ENCODE measurements at places on chromosomes 11 and 22. TPM values are rescaled to one million over a fixed set of nuclear protein-coding genes. Genes with fewer than 3 reads are reported as not detected.
A peak's percentile ranks its signal among the peaks of the same experiment; 100 is the strongest.

DNA sequence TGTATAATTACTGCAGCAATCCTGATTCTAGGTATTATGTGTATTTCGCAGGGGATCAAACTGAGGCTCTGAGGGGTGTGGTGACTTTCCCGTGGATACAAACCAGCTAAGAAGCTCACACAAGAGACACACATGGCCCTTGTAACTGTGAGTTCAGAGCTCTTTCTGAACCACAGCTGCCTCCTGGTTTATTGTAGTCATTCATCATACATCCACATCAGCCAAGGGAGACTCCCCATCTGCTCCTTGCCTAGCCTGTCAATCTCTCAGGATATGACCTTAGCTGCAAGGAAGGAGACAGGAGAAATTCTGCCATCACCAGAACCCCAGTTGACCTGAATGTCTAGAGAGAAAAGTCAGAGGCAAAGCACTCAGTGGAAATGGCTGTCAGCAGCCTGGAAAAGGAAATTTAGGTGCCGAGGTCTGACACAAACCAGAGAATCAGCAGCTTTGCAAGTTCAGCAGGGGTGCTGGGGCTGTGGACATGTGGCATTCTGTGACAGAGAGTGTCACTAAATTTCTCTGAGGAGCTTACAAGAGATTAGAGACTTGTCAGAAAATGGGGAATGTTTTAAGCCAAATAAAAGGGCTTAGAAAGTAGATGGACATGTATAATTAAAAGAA is 209.5 kb downstream of the AASDHPPT start:
- H3K4me3 ChIP-seq: no peak overlapping the region
- H3K36me3 ChIP-seq: no peaks in the 10 kb centered on the region
- H3K27ac ChIP-seq: no peak overlapping the region
- H3K27me3 ChIP-seq: no peaks in the 10 kb centered on the region

GRCh38 chr11:69010964-69011623 is 2.0 kb downstream of the MRGPRF start:
- no peaks in the 10 kb centered on the region for H3K36me3 ChIP-seq
- DNase-seq: peak; percentile 36
- H3K4me1 ChIP-seq: peaks cover 41% of the 10 kb centered on the region
- no peak overlapping the region for H3K4me3 ChIP-seq
- H3K27me3 ChIP-seq: no peaks in the 10 kb centered on the region

GRCh38 chr11:74388678-74389327 is 9.4 kb downstream of the PGM2L1 start:
- no peak overlapping the region for H3K4me3 ChIP-seq
- peaks cover 2% of the 10 kb centered on the region for H3K4me1 ChIP-seq
- H3K36me3 ChIP-seq: no peaks in the 10 kb centered on the region
- no peaks in the 10 kb centered on the region for H3K27me3 ChIP-seq

DNA sequence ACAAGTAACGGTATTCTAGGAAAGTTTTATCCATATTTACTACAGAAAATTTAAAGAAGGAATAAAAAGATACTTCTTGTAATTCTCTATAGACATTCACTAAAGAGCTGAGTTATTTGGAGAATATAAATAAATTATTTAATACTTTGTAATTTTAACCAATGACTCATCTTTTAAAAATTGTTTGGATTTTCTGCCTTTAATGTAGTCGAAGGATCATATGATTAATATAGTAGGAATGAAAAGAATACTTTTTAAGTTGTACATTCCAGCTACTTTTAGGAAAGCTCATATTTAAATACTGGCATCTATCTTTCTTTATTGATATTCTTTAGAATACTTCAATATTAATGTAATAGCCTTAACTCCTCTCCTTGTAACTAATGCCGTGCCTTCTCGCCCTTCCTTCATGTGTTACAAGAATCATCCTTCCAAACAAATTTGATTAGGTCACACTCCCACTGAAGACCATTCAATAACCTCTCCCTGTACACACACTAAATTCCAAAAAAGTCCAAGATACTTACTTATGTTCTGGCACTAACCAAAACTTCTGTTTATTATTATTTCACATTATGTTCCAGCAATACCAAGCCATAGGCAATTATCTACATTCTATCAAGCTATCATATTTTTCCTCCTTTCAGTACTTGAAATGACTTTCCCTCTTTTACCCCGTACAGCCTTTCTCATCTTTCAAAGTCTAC is 501.9 kb downstream of the CNTN5 start:
- no peaks in the 10 kb centered on the region for H3K27me3 ChIP-seq
- no peaks in the 10 kb centered on the region for H3K36me3 ChIP-seq
- no peak for DNase-seq
- H3K4me3 ChIP-seq: no peak overlapping the region
- H3K27ac ChIP-seq: no peak overlapping the region

DNA sequence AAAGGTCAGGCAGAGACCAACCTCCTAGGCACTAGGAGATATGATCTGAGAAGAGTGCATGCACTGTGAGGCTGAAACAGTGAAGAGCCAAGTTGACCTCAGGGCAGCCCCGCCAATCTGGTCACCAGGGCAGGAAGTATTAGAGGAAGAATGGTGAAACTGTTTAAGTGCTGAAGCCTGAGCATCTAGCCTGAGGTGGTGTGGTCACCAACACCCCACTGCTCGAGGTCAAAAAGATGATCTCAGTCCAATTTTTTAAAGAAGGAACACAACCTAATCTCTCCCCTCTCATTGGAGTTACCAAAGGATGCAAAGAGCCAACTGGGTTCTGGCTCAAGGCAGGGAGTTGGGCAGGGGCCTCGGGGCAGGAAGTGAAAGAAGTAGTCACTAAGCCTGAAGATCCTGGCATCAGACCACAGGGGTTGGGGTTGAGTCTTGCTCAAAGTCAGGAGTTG is 4.0 kb downstream of the APBB1 start:
- peak overlapping the region; percentile 23 for H3K4me3 ChIP-seq
- H3K36me3 ChIP-seq: no peaks in the 10 kb centered on the region
- H3K27ac ChIP-seq: peak overlapping the region; percentile 50
- peaks cover 25% of the 10 kb centered on the region for H3K4me1 ChIP-seq
- peak; percentile 59 for DNase-seq

DNA sequence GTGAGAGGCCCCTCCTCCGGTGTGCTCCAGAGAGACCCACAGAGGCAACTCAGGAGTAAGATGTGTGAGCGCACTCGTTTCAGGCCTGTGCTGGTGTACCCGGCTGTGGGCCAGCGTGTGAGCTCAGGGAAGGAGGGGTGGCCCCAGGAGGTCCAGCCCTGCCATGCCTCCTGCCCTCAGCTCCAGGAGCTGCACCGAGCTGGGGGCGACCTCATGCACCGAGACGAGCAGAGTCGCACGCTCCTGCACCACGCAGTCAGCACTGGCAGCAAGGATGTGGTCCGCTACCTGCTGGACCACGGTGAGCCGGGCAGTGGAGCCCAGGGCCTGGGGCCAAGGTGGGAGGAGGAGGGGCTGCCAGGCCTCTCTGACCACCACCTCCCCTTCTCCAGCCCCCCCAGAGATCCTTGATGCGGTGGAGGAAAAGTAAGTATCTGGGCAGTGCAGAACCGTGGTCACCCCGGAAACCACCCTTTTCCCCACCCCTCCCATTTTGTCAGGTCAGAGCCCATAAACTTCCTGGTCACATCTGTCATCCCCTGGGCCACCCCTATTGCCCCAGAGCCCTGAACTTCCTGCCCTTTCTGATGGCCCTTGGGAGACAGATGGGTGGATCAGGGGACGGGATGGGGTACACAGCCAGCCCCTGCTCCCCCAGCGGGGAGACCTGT is 2.5 kb upstream of the MDK start:
- peak; percentile 54 for DNase-seq
- H3K36me3 ChIP-seq: peaks cover 48% of the 10 kb centered on the region
- H3K4me1 ChIP-seq: peaks cover 55% of the 10 kb centered on the region
- peaks cover 23% of the 10 kb centered on the region for H3K27me3 ChIP-seq
- peak overlapping the region; percentile 70 for H3K27ac ChIP-seq

GRCh38 chr11:79265756-79266322 is 175.0 kb downstream of the TENM4 start:
- no peaks in the 10 kb centered on the region for H3K36me3 ChIP-seq
- no peak overlapping the region for H3K4me3 ChIP-seq
- H3K27me3 ChIP-seq: no peaks in the 10 kb centered on the region
- no peaks in the 10 kb centered on the region for H3K4me1 ChIP-seq
- no peak overlapping the region for H3K27ac ChIP-seq

DNA sequence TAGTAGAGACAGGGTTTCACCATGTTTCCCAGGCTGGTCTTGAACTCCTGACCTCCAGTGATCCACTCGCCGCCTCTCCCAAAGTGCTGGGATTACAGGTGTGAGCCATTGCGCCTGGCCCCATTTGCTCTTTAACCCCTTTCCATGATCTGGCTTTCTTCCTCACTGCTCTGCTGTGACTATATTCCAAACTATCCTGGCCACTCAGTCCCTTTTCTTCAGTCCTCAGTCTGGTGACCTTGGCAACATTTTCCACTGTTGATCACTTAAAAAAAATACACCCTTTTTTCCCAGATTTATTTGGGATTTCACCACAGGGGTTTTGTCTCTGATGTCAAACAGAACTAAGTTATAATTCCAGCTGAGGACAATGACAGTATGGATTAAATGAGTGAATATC is 24.5 kb downstream of the MMP20 start:
- no peaks in the 10 kb centered on the region for H3K4me1 ChIP-seq
- DNase-seq: no peak
- H3K36me3 ChIP-seq: no peaks in the 10 kb centered on the region
- H3K4me3 ChIP-seq: no peak overlapping the region
- no peak overlapping the region for H3K27ac ChIP-seq

GRCh38 chr11:81907996-81908395 is 825.7 kb downstream of the FAM181B start:
- DNase-seq: no peak
- H3K27ac ChIP-seq: no peak overlapping the region
- no peaks in the 10 kb centered on the region for H3K4me1 ChIP-seq

- DNase-seq: no peak
- H3K27ac ChIP-seq: no peak overlapping the region
- H3K36me3 ChIP-seq: peaks cover 78% of the 10 kb centered on the region
- H3K4me1 ChIP-seq: peaks cover 20% of the 10 kb centered on the region
- H3K27me3 ChIP-seq: no peaks in the 10 kb centered on the region
- H3K4me3 ChIP-seq: no peak overlapping the region
Observed at GRCh38 chr22:46673205-46673604, 53.0 kb downstream of the GRAMD4 start.

- H3K4me1 ChIP-seq: no peaks in the 10 kb centered on the region
- H3K4me3 ChIP-seq: no peak overlapping the region
- no peak overlapping the region for H3K27ac ChIP-seq
- no peaks in the 10 kb centered on the region for H3K36me3 ChIP-seq
- no peak for DNase-seq
- H3K27me3 ChIP-seq: no peaks in the 10 kb centered on the region
Observed at GRCh38 chr11:31720225-31720624, 90.9 kb downstream of the PAX6 start.

GRCh38 chr11:119803726-119804294 is 74.8 kb upstream of the NECTIN1 start:
- DNase-seq: no peak
- H3K4me1 ChIP-seq: no peaks in the 10 kb centered on the region
- no peaks in the 10 kb centered on the region for H3K36me3 ChIP-seq
- no peaks in the 10 kb centered on the region for H3K27me3 ChIP-seq

DNA sequence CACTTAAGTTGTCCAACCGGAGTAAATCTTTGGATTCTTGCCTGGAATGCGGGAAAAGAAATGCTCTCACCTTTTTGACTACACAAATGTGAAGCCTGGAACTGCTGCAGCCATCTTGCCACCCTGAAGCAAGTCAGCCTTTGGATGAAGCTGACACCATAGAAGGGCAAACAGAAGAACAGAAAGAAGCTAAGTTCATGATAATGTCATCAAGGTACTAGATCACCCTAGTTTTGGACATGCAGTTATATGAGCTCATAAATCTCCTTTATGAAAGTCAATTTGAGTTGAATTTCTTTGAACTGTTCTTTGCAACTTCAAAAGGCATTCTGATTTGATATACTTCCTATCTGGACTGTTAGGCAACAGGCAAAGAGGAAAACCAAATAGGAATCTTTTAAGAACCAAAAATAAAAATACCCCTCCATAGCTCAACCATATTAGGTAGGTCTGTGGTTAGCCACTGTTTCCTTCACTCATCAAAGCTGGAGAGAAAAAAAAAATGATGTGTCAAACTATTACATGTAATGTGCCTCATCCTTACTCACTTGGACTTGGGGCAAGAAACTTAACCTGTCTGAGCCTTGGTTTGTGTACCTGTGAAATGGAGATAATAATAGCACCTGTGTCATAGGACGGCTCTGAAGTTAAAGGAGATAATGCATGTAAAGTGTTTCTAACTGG is 91.9 kb downstream of the WT1 start:
- DNase-seq: no peak
- H3K4me1 ChIP-seq: no peaks in the 10 kb centered on the region
- H3K27me3 ChIP-seq: no peaks in the 10 kb centered on the region
- H3K4me3 ChIP-seq: no peak overlapping the region

DNA sequence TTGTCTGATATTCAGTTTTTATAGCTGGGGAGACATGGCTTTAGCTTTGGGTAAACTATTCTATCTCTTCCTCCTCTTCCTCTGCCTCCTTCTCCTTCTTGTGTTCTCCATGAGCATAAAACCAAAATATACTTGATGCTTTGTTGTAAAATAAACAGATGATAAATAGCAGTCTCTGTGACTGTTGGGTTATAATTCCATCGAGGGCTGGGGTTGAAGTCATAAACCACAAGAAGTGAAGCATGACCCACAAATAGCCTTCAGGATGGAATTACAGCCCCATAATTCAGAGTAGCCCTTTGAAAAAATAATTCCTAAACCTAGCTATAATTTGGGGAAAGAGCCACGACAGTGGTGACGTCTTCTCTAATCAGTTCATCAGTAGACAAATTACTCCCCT is 177.7 kb downstream of the SNX19 start:
- H3K36me3 ChIP-seq: no peaks in the 10 kb centered on the region
- no peaks in the 10 kb centered on the region for H3K4me1 ChIP-seq
- no peak for DNase-seq
- H3K4me3 ChIP-seq: no peak overlapping the region
- H3K27ac ChIP-seq: no peak overlapping the region
- H3K27me3 ChIP-seq: no peaks in the 10 kb centered on the region

DNA sequence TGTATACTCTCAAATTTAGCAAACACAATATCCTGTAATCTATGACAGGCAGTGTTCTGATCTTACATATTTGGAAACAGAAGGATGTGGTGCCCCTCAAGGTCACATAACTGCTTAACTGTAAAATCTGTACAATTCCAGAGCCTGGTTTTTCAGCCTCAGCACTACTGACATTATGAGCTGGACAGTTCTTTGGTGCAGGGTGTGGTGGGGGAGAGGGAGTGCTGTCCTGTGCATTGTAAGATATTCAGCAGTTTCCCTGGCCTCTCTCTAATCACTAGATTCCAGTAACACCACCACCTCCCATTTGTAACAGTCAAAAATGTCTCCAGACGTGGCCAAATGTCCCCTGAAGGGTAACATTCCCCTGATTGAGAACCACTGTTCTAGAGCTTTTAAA is 1.8 kb upstream of the OR5B21 start:
- no peaks in the 10 kb centered on the region for H3K27me3 ChIP-seq
- peaks cover 8% of the 10 kb centered on the region for H3K4me1 ChIP-seq
- no peak for DNase-seq
- no peak overlapping the region for H3K27ac ChIP-seq

Gene ASCL2
- 8.3 TPM for polyA plus RNA-seq

Gene MMP27
- not detected for polyA plus RNA-seq

Gene CASP5
- polyA plus RNA-seq: 1.9 TPM

Gene CNTN5
- not detected for polyA plus RNA-seq

Gene MUC5AC
- polyA plus RNA-seq: not detected

Gene RAG1
- polyA plus RNA-seq: not detected

Gene OR5D16
- polyA plus RNA-seq: not detected

Data from CD14-positive monocyte (primary cell).